ENCODE measurements at places on chromosomes 11 and 22. TPM values are rescaled to one million over a fixed set of nuclear protein-coding genes. Genes with fewer than 3 reads are reported as not detected.

Gene NAALADL1
- 2.2 TPM for total RNA-seq

Gene ZNF280B
- total RNA-seq, result 9.4 TPM

Gene FGF4
- total RNA-seq, result 0.27 TPM

Gene PITPNM1
- total RNA-seq, result 45.6 TPM

Gene AMPD3
- 21.2 TPM for total RNA-seq

Gene RAG2
- not detected for total RNA-seq

Gene CCDC34
- total RNA-seq, result 36.5 TPM

Gene RTN4RL2
- 1.4 TPM for total RNA-seq

Gene TRIM34
- total RNA-seq, result 1.3 TPM

Gene FAM227A
- total RNA-seq, result 6.0 TPM

Gene TMEM121B
- 7.9 TPM for total RNA-seq

Gene CALCB
- total RNA-seq, result not detected

Gene CATSPERZ
- total RNA-seq, result not detected

Gene LYVE1
- not detected for total RNA-seq

Gene NRGN
- 1.7 TPM for total RNA-seq

Gene ARHGAP8
- total RNA-seq, result 51.3 TPM

Gene OR51B2
- not detected for total RNA-seq

Gene IGLL1
- total RNA-seq, result not detected

Gene KCNQ1OT1
- 5.2 TPM for total RNA-seq

Gene LMO2
- 1.1 TPM for total RNA-seq

Gene MPPED1
- total RNA-seq, result not detected

Gene FRMD8
- total RNA-seq, result 29.6 TPM

Gene VPS51
- 94.2 TPM for total RNA-seq

Measured in endodermal cell (in vitro differentiated cells).